ENCODE measurements at places on chromosomes 2 and 18. TPM values are rescaled to one million over a fixed set of nuclear protein-coding genes. Genes with fewer than 3 reads are reported as not detected.

Gene GNLY
- total RNA-seq: not detected

Gene MOCOS
- total RNA-seq: 0.53 TPM

Gene SLC4A5
- total RNA-seq: 8.4 TPM

Gene MC4R
- total RNA-seq: not detected
